ENCODE measurements at places on chromosomes 11 and 22.

- no peak for DNase-seq
Measured at GRCh38 chr22:37043828-37044538, 7.6 kb upstream of the KCTD17 start.

DNA sequence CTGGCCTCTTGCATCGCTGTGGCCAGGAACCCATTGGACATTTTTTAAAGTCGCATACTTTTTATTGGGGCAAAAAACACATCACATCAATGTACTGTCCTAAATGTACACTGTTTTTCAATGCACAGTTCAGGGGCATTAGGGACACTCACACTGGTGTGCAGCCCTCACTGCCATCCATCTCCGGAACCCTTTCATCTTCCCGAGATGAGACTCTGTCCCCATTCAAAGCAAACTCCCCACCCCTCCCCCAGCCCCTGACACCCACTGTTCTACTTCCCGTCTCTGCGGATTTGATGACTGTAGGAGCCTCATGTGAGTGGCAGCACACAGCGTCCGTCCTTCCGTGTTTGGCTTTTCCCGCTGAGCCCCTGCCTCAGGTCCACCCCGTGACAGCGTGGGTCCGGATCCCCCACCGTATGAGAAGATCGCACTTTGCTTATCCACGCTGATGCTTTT is 41.8 kb upstream of the TH start:
- no peak for DNase-seq

DNA sequence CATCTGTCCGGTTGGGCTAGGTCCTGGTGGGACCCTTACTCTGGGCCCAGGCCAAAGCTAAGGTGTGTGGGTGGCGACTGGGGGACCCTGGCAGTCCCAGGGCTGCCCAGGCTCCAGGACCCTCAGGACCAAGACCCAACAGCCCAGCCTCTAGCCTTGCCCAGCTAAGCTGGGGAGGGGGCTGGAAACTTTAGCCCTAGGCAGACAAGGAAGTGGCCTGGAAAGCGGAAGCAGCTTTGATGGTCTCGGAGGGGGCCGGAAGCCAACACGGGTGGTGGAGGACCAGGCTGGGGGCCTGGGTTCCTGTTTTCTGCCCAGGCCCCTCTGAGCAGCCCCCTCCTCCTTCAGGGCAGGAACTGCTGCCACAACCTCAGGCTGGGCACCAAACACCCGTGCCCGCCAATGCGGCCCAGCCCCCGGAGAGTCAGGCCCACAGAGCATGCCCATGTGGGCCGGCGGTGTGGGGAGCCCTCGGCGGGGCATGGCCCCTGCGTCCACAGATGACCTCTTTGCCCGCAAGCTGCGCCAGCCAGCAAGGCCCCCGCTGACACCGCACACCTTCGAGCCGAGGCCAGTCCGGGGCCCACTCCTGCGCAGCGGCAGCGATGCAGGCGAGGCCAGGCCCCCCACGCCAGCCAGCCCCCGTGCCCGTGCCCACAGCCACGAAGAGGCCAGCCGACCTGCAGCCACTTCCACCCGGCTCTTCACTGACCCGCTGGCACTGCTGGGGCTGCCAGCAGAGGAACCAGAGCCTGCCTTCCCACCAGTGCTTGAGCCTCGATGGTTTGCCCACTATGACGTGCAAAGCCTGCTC is 2.8 kb downstream of the SIPA1 start:
- no peak for DNase-seq

DNA sequence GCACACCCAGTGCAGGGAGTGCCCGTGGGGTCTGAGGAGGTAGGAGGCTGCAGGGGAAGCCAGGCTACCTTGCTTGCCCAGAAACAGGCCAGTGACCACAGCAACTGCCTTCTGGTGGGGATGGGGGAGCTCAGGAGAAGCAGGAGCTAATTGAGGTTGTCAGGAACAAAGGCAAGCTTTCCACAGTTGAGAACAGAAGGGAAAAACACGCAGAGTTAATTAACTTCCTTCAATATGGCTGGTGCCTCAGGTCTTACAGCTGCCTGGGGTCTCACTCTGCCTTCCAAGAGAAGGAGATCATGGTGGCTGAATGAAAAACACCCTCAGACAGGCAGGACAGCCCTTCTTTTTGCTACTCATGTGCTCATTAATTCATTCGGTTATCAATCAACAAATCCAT is 127.9 kb upstream of the SYT13 start:
- DNase-seq: no peak

- no peak for DNase-seq
Measured at GRCh38 chr11:122874991-122875390, 7.6 kb upstream of the JHY start.

DNA sequence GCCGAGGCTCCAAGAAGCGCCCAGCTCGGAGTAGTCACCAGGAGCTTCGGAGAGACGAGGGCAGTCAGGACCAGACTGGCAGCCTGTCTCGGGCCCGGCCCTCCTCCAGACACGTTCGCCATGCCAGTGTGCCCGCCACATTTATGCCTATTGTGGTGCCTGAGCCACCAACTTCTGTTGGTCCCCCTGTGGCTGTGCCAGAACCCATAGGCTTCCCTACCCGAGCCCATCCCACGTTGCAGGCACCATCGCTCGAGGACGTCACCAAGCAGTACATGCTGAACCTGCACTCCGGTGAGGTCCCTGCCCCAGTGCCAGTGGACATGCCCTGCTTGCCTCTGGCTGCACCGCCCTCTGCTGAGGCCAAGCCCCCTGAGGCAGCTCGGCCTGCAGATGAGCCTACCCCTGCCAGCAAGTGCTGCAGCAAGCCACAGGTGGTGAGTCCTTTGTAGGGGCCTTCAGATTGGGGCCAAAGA is 3.4 kb downstream of the ARHGEF17 start:
- DNase-seq: no peak

DNA sequence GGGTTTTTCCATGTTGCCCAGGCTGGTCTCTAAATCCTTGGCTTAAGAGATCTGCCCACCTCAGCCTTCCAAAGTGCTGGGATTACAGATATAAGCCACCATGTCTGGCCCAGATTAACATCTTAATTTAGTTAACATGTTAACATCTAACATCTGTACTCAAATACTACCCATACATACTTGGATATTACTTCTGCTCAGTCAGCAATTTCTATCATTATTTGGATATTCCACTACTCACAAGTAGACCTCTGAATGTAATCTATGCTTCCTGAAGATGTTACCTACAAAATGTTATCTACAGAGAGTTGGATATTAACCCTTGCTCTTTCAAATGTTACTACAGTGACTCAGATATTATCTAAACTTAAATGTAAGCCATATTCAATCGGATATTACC is 4.0 kb downstream of the CCKBR start:
- no peak for DNase-seq

- DNase-seq: no peak
Measured at GRCh38 chr11:122656631-122657101, 1.1 kb downstream of the UBASH3B start.

DNA sequence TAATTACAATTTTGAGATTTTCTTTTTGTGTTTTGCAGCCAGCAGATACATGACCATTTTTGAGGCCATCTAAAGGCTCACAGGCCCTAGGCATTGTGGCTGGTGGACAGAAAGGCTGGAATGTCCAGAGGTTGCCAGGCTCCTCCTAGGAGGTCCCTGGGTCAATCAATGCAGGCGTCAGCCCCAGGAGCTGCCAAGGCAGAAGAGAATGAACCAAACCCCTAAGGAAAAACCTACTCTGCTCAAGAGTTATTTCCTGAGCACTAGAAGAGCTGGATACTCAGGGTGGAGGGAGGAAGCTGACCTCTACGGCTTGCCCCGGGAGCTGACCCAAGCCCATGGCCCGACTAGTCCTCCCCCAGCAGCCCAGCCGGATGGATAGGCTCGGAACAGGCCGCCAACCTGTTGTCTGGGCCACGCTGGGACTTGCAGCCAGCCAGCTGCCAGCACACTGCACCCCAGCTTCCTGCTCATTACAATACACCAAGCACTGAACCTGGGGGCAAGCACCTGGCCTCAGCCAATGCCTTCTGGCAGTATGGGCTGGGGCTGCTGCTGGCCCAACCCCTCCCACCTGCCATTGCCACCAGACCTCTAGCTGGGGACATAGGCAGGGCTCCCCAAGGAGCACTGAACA is 5.7 kb upstream of the SCGB1A1 start:
- DNase-seq: no peak

- no peak for DNase-seq
Measured at GRCh38 chr11:75524665-75525432, 892 bp downstream of the GDPD5 start.

- no peak for DNase-seq
Measured at GRCh38 chr11:103112364-103112763, 3.1 kb downstream of the DYNC2H1 start.

- DNase-seq: no peak
Measured at GRCh38 chr11:118436639-118437207, 431 bp downstream of the KMT2A start.

GRCh38 chr11:70220920-70221319 is 17.8 kb downstream of the FADD start:
- DNase-seq: no peak

- no peak for DNase-seq
Measured at GRCh38 chr11:13538044-13538443, 42.2 kb upstream of the PTH start.

DNA sequence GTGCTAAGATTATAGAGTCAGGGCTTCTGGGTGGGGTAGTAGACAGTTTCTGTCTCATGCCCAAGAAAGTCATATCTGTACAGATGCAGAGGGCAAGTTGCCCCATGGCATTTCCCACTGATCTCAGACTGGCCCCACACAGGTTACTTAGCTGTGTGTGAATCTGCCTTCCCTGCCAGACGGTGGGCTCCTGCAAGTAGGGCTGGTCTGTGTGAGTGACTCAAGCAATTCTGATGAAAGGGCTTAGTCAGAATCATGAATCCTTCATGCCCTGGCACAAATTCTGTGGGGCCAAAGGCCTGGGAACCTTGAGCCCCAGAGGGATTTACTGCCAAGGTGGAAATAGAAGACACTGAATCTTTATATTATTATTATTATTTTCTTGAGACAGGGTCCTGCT is 30.4 kb downstream of the USH1C start:
- no peak for DNase-seq

DNA sequence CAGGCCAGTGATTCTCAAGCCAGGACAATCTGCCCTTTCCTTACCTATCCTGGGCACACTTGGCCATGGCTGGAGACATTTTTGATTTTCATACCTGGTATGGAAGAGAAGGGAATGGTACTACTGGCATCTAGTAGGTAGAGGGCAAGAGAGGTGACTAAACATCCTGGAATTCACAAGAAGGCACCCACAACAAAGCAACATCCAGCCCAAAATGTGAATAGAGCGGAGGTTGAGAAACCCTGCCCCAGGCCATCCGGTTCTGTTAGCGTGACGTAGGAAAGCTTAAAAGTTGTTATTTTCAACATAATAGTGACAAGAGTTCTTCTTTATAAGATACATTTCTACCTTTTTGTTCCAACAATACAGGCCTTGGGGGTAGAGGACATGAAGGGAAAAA is 114.9 kb upstream of the ALX4 start:
- DNase-seq: no peak

- no peak for DNase-seq
Measured at GRCh38 chr11:69822676-69823494, 3.7 kb upstream of the FGF3 start.

Data from smooth muscle cell of the brain vasculature (primary cell).